ENCODE measurements at places on chromosomes 7 and 10.

DNA sequence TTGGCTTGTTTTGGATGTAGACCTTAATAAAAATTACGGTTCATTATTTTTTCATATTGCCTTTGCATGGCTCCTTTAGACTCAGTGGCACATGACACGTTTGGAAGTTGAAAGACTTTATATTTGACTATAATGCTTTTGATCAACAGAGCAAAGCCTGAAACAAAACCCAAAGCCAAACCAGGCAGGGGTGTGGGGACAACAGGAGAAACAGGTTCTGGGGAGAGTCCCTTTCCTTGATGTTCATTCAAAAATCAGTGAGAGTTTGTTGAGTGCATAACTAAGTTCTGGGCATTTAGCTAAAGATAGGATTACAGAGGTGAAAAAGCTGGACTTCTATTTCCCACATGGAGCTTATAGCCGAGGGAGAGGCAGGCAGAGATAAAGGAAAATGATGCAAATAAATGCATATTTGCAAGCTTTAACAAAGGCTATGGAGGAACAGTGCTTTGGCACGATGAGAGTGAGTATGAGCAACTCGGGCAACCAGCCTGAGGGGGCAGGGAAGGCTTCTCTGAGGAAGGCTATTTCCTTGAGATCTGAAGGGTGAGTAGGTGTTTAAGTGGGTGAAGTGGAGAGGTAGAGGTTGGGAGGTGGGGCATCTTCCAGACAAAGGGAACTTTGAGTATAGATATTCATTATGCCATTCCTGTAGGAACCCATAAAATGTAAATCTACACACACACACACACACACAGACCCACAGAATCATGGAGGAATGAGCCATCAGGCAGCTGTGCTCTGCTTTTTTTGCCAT is 34.5 kb upstream of the PDZD8 start:
- no peak for DNase-seq

GRCh38 chr7:55214707-55215106 is 150.4 kb upstream of the LANCL2 start:
- no peak for DNase-seq

DNA sequence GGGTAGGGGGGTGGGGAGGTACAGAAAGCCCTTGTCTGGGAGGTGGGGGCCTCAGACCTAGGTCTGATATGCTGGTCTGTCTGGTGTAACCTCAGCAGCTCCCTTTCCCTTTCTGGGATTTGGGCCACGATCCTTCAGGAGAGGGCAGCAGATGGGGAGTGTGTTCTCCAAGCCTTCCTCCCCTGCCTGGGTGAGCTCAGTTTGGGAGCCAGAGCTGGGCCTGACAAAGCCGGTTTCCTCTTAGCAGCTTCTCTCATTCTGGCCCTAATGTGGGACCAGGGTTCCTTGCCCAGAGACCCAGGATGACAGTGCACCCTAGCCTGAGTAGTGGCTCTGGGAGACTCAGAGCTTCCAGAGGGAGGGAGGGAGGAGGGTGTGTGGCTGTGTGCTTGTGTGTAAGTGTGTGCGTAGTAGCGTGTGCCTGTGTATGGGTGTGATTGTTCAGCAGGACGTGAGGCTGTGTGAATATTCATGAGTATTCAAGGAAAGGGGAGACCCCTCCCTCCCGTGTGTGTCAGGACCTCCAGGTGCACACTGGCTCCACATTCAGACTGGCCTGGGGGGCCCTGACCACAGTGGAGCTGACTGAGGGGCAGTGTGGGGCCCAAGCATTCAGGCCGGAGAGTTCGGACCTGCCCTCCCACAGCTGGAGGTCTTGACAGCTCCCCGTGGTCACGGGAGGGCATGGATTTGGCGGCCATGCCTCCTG is 96.5 kb downstream of the ZMIZ1 start:
- no peak for DNase-seq

DNA sequence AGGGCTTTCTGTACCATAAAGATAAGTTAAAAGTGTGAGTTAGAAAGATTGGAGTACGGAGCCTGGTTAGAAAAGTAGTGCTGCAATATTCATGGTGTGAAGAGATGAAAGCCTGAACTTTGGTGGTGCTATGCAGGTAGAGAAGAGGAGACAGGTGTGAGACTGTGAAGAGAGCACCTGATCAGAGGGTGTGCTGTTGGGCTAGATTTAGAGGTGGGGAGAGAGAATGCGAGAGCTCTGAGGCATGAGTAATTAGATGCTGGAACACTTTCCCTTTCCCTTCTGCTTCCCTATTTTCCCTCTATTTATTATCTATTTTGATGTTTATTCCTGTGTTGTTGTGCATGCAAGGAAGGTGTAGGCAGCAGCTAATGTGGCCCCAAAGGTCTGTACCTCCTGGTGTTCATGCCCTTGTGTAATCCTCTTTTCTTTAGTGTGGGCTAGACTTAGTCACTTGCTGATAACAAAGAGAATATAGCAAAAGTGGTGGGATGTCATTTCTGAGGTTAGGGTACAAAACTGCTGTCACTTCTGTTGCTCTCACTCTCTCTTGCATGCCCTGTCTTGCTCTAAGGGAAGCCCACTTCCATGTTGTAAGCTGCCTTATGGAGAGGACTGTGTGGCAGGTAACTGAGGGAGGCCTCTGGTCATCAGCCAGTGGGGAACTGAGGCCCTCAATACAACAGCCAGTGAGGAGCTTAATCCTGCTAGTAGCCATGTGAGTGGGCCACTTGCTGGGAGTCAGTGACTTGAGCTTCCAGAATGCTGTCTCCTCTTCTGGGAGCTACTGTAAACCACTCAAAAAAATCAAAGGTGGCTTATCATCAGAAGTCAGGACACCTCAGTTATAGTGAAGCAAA is 2.6 kb upstream of the ATXN7L1 start:
- no peak for DNase-seq
